ENCODE measurements at places on chromosomes 16 and 17.

- DNase-seq: no peak
Observed at GRCh38 chr17:335691-336090, 16.9 kb downstream of the RPH3AL start.

DNA sequence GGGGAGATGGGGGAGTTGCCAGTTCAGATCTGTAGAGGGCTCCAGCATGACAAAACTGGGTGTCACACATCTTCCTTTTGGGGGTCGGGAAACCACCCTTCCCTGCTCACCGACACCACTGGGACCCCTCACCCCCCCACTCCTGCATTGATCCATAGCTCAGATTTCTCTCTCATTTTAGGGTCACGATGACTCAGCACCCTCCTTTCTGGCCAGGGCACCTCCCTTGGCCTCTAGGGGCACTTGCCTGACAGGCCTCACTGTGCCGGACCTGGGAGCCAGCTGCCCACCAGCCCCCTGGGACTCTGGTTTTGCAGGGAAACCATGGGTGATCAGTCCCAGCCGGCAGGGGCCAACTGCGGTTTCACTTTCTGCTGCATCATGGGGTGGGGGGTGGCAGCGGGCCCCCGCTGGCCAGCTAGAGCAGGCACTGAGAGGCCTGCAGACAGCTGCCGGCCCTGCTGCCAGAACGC lies 239.4 kb downstream of the MRTFB start:
- no peak for DNase-seq

DNA sequence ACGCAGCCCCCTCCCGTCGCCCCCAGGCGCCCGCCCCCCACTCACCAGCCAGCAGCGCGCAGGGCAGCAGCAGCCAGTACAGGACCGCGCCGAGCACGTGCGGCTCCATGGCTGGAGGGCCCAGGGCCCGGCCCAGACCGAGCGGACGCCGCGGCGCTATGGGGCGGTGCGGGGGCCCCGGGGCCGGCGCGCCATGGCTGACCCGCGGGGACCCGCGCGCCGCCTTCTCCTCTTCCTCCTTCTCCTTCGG lies 239 bp downstream of the PIEZO1 start:
- no peak for DNase-seq

GRCh38 chr17:2222901-2223616 lies 80.5 kb downstream of the SMG6 start:
- DNase-seq: peak; percentile 89

DNA sequence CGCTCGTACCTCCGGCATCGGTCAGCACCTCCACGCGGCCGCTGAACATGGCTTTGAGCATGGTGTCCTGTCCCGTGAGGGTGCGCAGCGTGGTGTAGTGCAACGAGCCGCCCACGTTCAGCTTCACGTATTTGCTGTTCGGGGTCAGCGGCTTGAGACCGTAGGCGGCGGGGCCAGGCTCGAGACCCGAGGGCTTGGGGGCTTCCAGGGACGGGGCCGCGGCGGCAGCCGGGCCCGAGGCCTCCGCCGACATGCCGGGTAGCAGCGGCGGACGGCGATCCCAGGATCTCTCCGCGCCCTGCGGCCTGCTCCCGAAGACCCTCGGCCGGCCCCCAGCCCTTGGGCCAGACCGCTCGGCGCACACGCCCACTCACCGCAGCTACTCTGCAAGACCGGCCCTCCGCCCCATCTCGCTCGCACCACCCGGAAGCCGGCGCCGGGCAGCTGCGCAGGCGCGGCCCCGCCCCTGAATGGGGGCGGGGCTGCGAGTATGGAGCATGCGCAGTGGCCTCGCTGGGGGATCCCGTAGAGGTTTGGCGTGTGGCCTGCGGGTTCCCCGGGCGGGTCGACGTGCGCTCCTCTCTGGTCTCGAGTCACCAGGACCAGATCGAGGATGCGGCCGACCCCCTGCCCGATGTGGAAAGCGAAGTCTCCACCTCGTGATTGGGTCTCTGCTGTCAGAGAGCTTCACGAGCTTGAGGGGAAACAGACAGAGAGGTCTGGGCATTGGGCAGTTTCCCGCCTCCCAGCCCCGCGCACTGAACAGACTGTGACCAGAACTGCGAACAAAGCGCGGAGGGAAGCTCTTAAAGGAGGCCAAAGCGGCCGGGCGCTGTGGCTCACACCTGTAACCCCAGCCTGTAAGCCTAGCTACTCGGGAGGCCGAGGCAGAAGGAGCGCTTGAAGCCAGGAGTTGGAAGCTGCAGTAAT lies at the start of gene KCTD13:
TSS of gene KCTD13 (minus strand) at position 446 of the 930 bp plus-strand sequence. CDS start at position 253, 193 bp downstream.
- peak; percentile 97 for DNase-seq

- DNase-seq: peak; percentile 94
Observed at GRCh38 chr17:78442648-78443218, 64.3 kb downstream of the PGS1 start.

DNA sequence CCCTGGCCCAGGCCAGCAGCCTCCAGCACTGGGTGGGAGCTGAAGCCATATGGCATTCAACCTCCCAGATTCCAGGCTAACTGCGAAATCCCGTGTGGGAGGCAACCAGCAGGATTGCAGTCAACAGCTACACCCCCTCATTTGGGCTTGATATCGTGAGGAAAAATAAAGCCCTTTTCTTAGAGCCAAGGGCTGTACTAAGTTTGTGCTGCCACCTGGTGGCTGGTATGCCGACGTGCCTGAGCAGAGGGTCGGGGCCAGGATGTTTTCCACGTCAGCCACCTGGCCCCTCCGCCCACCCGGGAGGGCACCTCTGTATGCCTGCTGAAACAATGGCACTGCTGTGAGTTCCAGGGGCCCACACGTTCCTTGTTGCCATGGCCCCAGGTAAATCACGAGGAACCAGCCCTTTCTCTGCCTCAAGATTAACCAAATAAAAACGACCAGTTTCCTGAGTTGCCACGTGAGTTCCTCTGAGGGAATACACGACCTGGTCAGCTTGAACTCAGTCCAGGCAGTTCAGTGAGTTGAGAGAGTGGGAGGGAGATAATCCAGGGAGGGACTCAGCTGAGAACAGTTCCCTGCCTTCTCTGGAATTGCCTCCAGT lies 9.0 kb downstream of the TMEM98 start:
- DNase-seq: peak; percentile 93

GRCh38 chr17:65990593-65990992 lies 201.3 kb downstream of the CEP112 start:
- no peak for DNase-seq

- DNase-seq: no peak
Observed at GRCh38 chr16:17658881-17659280, 188.1 kb upstream of the XYLT1 start.

DNA sequence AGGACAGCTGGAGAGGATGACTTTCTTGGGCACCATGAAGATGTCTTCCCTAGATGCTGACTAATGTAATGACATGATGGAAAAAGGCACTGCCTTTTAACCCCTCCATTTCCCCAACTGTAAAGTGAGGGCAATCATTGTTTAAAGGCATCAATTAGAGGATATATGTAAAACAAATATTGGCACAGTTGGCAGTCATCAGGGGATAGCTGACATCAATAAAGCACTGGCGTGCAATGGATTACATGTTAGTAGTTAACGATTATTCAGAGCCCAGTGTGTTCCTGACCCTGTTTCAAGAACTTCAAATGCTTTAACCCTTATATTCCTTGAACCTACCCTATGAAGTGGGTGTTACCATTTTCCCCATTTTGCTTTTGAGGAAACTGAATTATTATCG lies 100.7 kb downstream of the TMEM114 start:
- no peak for DNase-seq

GRCh38 chr16:11202260-11203091 lies 53.5 kb downstream of the SOCS1 start:
- DNase-seq: no peak

DNA sequence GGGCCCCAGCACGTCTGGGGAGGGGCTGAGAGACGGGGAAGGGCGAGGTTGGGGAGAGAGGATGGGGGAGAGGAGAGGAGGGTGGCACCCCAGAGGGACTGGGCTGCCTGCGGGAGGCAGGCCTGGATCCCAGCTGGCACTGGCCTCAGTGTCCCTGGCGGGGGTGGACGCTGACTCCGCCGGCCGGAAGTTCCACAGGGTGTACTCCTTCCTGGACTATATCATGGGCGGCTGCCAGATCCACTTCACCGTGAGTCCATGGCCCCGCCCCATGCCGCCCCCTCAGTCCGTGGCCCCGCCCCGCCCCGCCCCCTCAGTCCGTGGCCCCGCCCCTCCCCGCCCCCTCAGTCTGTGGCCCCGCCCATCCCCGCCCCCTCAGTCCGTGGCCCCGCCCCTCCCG lies 11.3 kb downstream of the CPNE7 start:
- no peak for DNase-seq

DNA sequence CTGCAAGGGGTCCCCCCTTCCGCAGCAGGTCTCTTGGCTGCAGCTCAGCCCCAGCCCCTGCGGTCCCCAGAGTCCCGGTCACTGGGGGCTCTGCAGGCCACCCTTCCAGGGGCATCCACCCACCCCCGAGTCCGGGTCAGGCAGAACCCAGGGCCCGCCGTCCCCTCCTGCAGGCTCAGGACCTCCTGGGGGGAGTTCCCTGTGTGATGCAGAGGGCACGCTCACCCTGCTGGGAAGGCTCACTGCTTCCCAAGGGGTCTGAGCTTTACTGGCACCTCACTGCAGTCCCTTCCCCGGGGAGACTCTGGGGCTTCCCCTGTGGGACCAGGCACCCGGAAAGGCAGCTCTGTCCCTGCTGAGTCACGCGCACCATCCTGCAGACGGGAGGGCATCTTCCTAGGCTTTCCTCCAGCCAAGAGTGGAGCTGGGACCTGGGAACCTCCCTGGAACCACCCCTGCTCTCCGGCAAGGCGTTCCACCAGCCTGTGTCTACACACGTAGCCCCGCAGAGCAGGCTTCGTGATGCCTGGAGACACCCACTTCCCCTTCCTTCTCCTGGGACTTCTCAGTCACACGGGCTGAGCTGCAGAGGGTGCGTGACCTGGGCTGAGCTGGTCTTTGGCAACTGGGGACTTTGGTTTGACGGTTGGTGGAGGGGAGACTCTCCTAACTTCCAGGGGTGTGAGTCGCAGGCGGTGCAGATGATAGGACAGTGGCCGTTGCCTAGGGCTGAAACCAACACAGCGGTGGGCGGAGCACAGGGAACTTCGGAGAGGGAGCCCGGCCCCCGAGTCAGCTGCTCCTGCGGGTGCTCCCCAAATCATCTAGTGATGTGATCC lies 23.4 kb downstream of the SLC25A10 start:
- no peak for DNase-seq

- DNase-seq: no peak
Observed at GRCh38 chr16:6888531-6888930, 444.1 kb upstream of the RBFOX1 start.

DNA sequence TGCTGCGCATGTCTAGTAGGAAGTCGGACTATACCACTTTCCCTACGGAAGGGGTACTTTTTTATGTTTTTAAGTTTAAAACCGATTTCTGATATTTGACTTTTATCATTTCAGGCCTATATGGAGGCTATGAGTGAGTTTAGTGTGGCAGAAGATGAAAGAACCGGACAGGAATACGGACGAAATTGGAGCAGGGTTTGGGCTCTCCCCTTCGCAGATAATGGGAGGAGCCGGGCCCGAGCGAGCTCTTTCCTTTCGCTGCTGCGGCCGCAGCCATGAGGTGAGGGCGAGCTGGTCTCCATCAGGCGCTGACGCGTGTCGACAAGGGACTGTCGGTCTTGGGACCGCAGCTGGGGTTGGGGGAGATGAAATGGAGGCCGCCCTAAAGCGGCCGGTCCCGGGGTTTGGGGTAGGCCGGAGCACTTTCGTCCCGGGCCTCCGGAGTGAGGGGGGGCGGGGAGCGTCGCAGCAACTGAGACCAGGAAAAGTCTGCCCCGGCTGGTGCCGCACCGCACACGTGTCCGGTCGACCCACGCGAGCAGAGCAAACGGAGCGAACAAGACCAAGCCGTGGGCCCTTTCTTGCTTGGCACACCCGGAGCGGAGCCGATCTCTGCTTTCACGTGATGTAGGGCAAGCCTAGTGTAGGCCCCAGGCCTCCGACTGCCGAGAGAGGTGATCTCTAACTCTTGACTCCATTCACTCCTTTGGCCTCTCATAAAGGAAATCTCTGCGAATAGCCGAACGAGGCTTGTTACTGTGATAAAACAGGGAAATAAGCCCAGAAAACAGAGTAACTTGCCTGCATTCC lies at the start of gene RPL19:
TSS of gene RPL19 (plus strand) at position 214 of the 810 bp plus-strand sequence. CDS start at position 276, 62 bp downstream.
- peak; percentile 70 for DNase-seq

DNA sequence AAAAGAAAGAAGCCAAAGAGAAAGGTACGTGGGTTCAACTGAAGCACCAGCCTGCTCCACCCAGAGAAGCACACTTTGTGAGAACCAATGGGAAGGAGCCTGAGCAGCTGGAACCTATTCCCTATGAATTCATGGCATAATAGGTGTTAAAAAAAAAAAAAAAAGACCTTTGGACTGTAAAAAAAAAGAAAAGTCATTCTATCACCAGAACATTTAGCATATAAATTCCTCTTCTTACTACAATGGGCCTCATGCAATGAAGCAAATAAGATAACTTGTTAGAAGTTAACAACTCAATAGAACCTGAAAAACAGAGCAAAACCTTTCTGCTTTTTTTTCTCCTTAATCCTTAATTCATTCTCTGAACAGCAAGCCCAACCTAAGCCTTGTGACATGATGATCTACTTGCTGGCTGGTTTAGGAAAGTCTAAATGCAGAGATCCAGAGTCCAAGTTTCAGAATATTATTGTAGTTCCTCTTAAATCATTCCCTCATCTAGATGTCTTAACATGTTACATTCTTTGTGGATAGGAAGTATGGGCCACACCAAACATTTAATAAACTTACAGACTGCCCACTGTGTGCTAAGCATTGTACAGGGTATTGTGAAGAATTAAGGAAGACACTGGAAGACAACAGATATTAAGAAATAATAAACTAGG lies 45.4 kb downstream of the BRCA1 start:
- DNase-seq: no peak

DNA sequence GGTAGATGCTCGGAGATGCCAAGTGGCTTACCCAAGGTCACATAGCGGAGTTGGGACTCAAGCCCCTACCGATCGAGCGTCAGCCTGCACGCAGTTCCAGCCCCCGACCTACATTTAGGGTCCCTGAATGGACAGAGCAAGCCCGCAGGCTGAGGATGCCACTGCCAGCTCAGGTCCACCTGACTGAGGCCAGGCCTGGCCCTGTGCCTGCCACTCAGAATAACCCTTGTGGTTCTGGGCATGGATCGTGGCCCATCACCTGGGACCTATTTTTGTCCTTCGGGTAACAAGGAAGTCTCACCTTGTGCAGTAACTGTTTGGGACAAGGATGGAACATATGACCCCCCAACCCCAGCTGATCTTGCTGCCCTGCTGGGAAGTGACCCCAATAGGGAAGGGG lies 17.1 kb downstream of the CDH16 start:
- DNase-seq: no peak

DNA sequence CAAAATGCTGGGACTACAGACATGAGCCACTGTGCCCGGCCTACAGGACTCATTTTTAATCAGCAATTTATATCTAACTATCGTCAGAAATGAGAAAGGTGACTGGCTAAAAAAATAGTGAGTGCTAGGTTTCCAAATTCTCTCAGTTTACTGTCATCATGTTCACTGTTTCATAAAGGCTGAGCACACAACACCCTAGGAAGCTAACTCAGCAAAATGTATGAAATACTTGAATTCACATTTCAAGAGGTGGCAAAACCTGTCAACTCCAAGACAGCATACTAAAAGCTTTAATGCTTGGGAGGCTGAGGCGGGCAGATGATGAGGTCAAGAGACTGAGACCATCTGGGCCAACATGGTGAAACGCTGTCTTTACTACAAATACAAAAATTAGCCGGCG lies 16.7 kb downstream of the WDR45B start:
- no peak for DNase-seq
